D721Med (cell line): ENCODE measurements at places on chromosomes 6 and 20.

GRCh38 chr6:41581381-41581991, 35.3 kb downstream of the FOXP4 start:
- DNase-seq: no peak

- no peak for DNase-seq
Observed at GRCh38 chr20:49657118-49657901, 56.4 kb downstream of the B4GALT5 start.

DNA sequence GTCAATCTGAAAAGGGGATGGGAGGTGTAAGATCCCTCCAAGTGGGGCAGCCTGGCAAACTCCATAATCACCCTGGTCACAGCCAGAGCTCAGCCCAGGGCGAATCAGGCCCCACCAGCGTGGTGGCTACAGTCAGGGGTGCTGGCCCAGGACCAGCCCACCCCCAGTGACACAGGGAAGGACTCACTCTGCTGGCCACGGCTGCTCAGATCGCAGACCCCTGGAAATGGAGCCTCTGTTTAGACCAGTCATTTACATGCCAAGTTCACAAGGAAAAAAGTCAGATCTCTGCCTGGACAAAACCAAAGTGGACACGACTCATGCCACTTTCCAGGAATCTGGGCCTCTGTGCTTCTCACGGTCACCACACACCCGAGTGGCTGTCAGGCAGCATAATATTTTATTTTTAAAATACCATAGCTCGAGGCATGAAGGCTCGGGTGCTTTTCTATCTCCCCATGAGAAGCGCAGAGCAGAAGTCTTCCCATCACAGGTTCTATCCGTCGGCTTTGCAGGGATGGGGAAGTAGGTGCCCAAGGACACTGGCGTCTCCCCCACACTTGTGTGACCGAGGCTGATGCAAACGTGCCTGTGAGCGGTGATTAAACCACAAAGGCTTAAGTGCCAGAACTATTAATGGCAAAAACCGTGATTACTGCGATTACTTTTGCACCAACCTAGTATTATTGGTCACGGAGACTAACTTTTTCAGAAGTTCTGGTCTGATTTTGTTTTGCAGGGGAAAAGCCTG, 13.0 kb downstream of the PXDC1 start:
- DNase-seq: no peak

DNA sequence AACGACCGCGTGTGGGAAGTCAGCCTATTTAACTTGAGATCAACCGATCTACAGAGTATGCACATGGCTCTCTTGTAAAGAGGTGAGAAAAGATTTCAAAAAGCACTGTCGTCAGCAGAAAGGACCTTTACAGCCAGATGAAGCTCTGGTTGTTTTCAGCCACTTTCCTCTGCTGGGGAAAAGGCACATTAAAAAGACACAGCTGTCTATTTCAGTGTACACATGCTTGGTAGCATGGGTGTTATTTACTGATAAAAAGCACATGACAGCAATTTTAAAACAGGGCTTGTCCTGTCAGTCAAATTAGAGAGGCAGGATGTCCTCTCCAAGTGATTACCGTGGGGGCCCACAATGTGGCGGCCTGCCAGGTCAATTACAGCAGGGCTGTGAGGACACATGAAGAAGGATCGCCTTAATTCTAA, 188.9 kb downstream of the PRKN start:
- DNase-seq: no peak

DNA sequence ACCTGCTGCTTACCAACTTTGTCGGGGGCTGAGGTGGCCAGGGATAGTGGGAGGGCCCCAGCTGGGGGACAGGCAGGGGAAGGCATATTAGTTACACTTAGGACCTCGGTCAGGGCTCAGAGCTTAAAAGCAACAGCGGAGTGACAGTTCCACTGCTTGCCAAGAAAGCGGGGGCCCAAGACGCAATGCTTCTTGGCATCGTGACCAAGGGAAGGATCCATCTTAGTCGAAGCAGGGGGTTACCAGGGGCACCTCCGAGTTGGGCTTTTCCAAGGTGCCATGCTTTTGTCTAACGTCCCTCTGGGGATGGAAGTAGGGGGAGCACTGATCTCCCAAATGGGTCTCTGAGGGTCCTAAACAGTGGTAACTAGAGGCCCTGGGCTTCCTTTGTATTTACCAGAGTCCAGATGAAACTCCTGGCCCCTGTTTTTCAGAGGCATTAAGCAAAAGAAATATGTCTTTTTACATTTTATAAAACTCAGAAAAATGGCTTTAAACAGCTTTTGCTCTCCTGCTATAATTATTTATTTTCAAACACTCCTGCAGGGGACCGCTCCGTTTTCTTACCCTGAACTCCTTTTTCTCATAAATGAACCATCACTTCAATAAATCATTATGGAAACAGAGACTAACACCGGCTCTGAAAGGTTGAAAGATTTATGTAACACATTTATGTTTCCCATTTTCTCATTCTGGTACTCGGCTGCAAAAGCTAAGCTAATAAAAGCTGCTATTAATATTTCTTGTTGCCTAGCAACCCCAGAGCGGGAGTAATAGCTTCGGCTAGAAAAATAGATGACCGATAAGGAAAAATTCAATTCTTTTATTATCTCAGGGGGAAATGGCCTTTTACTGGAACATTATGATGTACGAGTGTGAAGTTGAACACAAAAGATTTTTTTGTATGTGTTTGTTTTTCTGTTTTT, 100.4 kb downstream of the TOX2 start:
- no peak for DNase-seq

- no peak for DNase-seq
Observed at GRCh38 chr6:1832844-1833787, 223.4 kb downstream of the FOXC1 start.

DNA sequence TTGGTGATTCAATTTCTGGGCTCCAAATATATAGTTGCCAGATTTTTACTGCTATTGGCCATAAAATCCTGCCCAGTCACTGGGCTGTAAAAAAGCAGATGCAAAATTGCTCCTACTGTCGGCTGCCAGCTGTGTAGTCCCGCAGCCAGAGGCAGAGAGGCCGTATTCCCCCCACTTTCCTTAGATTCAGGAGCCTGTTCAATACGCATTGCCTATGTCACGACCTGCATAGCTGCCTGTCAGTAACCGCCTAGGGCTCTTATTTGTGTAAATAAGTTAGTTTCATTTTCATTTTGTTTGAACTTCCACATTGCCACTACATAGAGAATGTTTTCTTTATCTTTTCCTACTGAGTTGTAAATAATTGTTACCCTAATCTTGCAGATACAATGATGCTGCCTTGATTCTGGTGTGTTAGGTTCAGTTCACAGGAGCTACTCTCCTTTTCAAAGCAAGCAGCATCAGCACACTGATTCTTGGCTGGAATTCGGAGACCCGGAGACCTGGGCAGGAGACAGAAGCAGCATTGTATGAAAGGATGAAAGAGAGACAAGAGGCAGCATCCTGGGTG, 46.0 kb upstream of the UST start:
- DNase-seq: no peak

DNA sequence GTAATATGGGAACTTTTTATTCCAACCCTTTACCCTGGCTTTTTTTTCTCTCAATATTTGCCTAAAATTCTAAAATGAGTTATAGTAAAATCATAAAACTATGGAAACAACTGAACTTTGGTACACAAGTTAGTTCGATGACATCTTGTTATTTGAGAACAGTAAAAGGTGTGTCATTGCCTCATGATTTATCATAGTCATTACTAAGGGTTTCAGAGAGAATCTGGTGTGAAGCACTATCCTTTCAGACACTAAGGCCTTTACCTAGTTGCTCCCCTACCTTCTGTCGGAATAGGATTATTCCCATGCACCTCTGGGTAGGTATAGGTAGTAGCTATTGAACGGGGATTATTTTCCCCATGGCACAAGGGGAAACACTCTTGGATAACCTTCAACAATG, 11.4 kb downstream of the TAF11 start:
- no peak for DNase-seq

DNA sequence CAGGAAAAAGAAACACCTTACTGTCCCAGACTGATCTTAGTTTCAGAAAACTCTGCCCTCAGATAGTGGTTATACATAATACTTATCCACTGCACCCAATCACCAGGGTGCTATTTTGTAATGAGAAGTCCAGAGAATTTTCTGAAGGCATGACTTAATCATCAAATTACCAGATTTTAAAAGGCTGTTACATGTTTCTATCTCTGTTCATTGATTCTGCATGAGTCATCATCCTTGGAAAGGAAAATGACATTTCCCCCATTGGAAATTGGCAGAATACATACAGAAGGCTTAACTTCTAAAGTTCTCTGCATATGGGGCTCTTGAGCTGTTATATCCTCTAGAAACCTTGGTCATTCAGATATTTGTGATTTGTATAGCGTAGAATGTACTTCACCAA, 587.9 kb upstream of the FLRT3 start:
- no peak for DNase-seq

DNA sequence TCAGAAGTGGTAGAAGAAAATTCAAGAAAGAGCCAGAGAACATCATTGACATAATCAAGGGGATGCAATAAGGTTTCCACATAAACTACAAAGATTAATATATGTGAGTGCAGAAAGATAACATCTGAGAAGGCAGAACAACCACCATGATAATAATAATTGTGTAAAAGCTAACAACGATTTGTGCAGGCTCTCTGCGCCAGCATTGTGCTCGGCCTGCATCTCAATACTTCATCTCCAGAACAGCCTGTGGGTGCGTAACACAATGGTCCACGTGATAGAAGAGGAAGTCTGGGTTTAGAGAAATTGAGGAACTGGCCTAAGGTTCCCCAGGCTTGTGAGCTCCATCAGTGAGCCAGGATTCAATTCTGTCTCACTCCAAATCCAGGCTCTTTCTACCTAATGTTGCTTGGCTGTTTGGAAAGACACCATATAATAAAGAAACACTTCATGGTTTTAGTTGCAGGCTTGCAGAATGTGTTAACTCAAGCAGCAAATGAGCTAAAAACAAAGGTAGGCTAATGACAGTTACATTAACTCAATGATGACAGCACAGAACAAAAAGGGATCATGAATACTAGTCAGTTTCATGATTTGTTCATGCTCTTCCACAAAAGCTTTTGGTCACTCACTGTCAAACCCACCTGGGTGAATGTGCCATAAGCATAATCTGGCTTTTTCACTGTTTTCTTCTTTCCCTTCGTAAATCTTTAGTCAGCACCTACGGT, 71.2 kb downstream of the LY86 start:
- DNase-seq: no peak

DNA sequence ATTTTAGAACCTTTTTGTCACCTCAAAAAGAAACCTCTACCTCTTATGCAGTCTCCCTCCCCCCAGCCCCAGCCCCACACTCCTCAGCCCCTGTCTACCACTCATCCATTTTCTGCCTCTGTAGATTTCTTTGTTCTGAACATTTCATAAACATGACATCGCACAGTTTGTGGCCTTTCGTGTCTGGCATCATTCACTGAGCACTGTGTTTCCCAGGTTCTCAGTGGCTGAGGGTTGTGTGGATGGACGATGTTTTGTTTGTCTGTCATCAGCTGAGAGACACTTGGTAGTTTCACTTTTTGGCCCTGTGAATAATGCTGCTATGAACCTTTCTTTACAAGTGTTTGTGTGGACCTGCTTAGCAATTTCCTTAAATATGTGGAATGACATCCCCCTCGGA, 64.5 kb downstream of the FAM120B start:
- no peak for DNase-seq

DNA sequence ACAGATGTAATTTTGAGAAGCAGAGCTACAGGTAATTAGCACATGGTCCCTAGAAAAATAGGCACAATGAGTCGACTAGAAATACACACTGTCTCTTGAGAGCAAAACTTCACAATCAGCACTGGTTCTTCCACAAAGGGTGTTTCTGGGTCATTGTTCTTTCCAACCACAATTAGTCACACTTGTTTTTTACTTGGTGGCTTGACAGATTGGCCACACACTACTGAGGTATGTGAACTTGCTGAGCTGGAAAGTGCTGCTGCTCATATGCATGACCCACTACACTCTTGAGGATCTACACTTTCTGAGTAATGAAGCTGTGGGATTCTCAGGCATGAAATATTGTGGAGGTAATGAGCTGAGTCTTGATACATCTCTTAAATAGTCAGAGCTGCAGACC, 347.7 kb downstream of the BCKDHB start:
- DNase-seq: no peak

- no peak for DNase-seq
Observed at GRCh38 chr20:52993076-52993475, 20.9 kb downstream of the TSHZ2 start.

- DNase-seq: no peak
Observed at GRCh38 chr20:31987744-31988143, 19.8 kb downstream of the XKR7 start.

DNA sequence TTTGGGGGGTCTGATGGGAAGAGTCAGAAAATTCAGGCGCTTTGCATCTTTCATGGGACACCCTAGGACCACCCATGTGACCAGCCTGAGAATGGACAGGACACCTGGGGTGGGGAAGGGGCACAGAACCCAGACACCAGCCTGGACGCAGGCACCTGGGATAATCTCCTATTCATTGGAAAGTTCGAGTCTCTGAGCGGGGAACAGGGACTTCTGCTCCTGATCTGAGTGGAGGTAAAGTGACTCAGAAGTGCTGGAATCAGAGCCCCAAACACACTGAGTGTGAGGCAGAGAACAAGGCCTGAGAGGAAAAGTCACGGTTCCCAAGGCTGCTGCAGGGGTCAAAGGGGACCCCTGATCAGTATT, 1.4 kb downstream of the HLA-B start:
- DNase-seq: no peak

GRCh38 chr6:113539623-113540022, 317.5 kb upstream of the MARCKS start:
- DNase-seq: no peak

DNA sequence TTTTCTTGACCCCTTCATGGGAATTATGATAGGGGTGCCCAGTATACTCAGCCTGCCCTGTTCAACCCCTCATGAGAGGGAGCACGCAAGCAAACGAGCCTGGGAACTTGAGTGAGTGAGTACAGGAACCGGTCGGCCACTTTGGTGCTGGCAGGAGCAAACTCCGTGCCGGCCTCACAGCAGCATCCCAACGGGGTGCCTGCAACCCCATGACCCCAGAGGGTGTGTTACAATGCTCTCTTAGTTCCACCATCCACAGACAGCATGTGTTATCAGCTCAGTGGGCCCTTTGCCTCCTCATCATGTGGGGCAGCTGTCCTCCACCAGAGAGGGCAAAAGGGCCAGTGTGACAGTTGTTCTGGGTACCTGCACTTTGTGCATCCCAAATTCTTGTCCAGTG, 289.8 kb downstream of the FRK start:
- DNase-seq: no peak

GRCh38 chr6:140850438-140850837, 1282.3 kb upstream of the GJE1 start:
- no peak for DNase-seq

- DNase-seq: no peak
Observed at GRCh38 chr6:17871836-17872235, 115.6 kb downstream of the KIF13A start.

GRCh38 chr6:93424303-93425064, 5.1 kb upstream of the EPHA7 start:
- no peak for DNase-seq

DNA sequence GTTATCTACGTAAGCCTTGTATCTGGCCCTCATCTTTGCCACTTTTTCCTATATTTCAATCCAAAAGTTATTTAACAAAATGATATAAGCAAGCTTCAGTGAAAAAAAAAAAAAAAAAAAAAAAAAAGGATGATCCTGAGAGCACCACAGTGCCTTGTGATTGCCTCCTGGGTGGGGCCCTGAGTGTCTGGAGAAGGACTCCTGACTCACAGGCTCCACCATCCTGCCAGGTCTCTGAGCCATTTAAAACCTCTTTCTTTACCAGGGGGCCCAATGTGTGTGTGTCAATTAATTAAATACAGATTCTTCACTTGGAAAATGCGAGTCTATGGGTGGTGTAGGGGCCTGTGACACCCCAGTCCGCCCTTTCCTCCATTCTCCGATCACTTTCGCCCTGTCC, 105.2 kb downstream of the SMOC2 start:
- no peak for DNase-seq

- no peak for DNase-seq
Observed at GRCh38 chr6:106256201-106256968, 69.2 kb downstream of the ATG5 start.
